ENCODE measurements at places on chromosomes 2 and 18. TPM values are rescaled to one million over a fixed set of nuclear protein-coding genes. Genes with fewer than 3 reads are reported as not detected.
A peak's percentile ranks its signal among the peaks of the same experiment; 100 is the strongest.

Gene PARD6G
- total RNA-seq = 10.2 TPM

DNA sequence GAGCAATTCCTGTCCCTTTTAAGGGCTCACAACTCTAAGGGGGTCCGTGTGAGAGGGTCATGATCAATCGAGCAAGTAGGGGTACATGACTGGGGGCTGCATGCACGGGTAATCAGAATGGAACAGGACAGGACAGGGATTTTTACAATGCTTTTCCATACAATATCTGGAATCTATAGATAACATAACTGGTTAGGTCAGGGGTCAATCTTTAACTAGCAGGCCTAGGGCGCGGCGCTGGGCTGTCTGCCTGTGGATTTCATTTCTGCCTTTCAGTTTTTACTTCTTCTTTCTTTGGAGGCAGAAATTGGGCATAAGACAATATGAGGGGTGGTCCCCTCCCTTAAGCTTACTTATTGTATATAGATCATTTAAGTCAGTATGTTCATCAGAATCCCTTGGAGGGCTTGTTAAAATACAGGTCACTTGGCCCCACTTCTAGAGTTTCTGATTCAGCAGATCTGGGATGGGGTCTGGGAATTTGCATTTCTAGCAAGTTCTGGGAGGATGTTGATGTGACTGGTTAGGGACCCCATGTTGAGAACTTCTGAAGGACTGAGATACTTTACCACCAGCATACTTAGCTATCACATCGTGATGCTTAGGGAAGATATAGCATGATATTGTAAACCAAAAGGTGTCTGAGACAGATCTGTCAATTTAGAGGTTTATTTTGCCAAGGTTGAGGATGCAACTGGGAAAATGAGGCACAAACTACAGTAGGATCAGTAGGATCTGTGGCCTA lies 2.8 kb upstream of the INPP4A start:
- no peak for DNase-seq

Gene TEX51
- total RNA-seq = not detected

DNA sequence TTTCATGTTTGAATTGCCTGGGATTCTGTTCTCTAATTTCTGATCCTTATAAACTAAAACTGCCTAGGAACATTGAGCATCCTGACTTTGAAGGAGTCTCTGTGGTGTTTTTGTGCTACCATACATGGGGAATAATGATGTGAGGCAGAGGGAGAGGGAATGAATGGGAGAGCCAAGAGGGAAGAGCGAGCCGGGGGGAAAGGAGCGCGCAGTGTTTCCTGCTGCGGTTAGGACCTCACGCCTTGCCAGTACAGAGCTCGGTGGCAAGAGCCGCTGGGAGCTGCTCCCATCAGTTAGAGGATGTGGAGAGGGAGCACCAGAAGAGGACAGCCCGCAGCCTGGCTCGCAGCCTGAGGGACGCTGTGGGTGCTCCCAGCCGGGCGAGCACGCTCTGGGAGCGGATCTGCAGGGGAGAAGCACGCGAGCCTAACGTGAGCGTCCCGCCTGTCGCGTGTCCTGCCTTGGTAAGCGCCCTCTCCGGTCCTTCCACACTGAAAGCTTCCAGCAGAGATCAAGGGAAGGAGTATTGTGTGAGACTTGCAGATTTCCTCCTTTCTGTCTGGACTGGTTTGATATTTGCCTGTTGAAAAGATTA lies 114.7 kb downstream of the FAM210A start:
- DNase-seq = peak; percentile 46

- no peak for DNase-seq
These were observed 167.0 kb downstream of the AFF3 start for GRCh38 chr2:99975386-99975785.
